ENCODE measurements at places on chromosomes 2 and 18.

- no peak for DNase-seq
These were observed 607.3 kb downstream of the STK39 start for GRCh38 chr2:167640096-167640495.

GRCh38 chr2:10777111-10777841 is 35.3 kb downstream of the PDIA6 start:
- no peak for DNase-seq

DNA sequence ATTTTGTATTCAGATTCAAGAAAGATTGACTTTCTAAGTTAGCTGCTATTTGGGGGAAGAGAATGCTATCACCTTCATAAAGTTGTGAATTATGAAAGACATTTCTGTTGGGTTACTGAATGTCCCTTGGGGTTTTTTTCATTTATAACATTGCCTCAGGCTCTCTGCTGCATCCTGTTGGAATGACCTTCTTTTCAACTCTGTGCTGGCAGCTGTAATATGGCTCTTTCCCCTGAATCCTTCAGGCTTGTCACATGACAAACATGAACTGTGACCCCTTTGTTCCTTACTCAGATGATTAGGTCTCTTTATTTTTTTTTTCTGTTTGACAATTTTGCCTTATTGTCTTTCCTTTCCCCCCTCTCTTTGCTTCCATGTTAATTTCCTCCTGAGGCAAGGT is 159.8 kb downstream of the TAF4B start:
- DNase-seq: peak; percentile 27

GRCh38 chr2:70852824-70853223 is 17.2 kb upstream of the CD207 start:
- no peak for DNase-seq

GRCh38 chr2:220226076-220226475 is 598.6 kb downstream of the SLC4A3 start:
- DNase-seq: no peak

DNA sequence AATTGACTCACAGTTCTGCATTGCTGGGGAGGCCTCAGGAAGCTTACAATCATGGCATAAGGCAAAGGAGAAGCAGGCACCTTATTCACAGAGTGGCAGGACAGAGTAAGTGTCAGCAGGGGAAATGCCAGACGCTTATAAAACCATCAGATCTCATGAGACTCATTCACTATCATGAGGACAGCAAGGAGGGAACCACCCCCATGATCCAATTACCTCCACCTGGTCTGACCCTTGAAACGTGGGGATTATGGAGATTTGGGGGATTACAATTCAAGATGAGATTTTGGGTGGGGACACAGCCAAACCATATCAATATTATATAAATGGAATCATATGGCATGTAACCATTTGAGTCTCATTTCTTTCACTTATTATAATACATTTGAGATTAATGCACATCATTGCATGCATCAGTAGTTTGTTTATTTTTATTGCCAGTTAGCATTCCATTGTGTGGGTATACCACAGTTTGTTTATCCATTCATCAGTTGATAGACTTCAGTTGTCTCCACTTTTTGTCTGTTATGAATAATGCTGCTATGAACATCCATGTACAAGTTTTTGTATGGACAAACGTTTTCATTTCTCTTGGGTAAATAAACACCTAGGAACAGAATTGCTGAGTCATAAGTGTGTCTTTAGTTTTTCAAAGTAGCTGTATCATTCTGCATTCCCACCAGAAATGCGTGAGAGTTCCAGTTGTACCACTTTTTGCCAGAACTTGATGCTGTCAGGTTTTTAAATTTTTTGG is 5.8 kb upstream of the SRBD1 start:
- DNase-seq: peak; percentile 26

- no peak for DNase-seq
These were observed 31.0 kb downstream of the RBM43 start for GRCh38 chr2:151230627-151231140.

- DNase-seq: no peak
These were observed 31.1 kb upstream of the TTC32 start for GRCh38 chr2:19932928-19933327.

DNA sequence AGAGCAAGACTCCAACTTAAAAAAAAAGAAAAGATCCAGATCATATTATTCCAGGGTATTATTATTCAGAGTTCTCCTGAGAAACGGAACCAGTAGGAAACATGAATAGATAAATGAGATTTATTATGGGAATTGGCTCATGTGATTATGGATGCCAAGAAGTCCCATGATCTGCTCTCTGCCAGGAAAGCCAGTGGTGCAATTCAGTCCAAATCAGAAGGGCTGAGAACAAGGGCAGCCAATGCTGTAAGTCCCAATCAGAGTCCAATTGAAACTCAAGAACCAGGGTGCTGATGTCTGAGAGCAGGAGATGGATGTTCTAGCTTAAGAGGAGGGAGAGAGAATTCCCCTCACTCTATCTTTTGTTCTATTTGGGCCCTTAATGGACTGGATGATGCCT is 7.8 kb downstream of the SCYGR2 start:
- no peak for DNase-seq

DNA sequence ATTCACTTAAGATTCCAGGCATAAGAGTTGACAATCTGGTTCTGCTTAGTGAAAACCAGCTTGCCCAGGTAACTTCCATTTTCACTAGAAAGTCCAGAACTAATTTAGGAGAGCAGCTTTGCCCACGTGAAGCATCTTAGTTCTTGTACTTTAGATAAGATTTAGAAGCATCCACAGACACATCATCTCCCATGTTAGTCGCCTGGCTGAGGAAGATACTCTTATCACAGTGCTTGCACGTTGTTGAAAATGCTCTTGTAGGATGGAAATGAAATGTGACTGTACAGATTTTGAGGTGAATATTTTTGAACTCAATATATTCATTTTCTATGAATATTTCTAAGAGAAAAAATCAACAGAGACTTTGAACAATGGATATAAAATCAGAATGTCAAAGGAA is 159.7 kb downstream of the SOCS6 start:
- no peak for DNase-seq

DNA sequence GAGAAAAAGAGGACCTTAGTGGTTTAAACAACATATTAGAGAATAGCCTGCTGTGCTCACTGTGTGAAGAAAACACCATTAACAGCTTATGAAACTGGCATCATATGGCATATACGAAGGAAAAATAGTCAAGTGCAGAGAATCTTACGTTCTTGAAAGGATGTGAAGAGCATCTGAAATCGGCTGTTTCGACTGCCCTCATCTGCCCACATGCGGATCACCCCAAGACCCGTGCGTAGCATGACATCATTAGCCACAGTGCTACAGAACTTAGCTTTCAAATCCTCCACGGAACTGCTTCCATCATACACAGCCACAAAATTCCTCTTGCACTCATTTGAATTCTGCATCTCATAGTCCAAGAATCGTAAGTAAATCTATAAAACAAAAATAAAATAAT is 84.3 kb downstream of the NETO1 start:
- DNase-seq: no peak

DNA sequence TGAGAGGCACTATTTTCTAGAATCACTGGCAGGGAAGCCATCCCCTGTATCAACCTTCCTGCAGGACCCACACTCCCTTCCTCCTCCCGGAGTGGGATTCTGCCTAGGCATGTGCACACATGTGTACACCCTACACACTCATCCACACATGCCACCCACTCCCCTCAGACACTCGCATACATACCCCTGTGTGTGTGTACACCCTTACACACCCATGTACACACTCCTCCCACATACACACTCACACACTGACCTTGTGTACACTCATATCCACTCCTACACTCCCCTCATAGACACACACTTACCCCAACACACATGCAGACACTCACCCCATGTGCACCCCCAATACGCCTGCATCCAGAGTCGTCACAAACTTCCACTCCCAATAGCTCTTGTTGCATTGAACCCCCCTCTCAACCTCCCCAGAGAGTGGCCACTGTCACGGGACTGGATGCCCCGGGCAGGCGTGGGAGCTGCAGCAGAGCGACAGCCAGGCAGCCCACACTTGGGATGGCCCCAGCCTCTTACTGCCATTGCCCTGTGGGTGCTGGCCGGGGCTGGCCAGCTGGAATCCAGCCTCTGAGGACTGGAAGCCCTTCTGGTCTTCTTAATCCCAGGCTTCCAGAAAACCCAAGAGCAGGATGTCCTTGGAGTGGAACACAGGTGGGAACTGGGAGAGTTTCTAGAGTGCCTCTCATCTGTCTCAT is 251.0 kb downstream of the LOXHD1 start:
- no peak for DNase-seq

DNA sequence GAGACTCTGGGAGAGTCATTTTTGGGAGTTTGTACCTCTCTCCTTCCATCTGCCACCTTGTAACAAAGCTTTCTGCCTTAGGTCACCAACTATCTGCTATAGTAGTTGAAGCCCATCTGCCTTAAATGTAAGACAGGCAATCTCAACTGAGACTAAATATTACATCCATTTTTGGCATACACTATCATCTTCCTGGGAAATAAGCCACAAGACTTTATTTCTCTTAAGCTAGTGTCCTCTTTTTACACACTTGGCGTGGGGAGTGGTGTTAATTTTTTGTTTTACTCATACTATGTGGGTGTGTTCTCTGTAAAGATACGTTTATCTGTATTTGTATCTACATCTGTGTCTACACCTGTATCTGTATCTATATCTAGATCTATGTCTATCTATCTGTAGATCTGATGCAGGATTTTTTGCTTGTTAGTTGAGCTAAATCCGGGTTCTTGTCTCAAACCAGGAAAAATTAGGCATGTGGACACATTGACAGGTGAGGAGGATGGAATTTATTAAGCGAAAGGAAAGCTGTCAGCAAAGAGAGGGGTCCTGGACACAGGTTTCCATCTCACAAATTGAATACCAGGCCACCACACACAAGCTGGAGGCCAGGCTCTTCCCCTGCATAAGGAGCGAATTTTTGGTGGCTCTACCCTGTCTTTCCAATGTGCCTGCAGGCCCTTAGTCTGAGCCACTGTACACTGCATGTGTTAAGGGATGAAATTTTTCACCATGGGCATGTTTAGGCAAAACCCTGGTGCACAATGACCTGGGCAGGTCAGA is 64.8 kb upstream of the RND3 start:
- no peak for DNase-seq

- no peak for DNase-seq
These were observed 395.0 kb downstream of the NCKAP5 start for GRCh38 chr2:133173224-133173623.

GRCh38 chr18:75110846-75111415 is 98.0 kb downstream of the PTGR3 start:
- DNase-seq: no peak

DNA sequence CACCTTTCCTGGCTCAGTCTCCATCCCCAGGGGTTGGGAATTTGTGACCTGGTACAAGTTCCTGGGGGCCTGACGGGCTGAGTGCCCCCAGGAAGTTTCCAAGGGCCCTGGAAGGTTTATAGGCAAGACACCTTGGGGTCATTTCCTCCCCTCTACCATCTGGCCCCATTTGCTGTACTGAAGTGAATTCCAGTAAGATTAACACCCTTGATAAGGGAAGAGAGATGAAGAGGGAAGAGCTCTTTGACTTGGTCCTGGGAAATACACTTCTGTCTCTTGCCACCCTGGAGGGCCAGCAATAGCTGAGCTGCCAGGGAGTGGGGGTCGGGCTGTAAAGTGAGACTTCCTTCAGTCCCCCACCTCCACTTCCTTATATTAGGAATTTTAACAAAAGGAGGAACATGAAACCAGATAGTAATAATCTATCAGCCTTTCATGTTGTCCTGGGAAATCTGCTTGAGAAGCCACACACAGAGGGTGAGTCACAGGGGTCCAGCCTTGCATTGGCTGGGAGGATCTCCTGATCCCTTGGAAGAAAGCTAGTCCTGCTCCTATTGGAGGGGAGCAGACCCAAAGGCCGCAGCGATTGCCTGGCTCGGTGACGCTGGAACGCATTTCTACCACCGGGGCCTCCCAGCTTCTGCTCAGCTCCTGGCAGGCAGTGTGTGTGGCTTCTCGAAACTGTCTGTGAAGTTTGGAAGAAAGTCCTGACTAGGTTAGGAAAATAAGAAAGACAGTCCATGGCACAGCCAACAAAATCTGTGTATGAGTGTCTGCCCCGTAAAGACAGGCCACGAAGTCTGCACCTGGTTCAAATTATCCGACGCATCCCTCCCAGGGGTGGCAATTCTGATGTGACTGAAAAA is 87.3 kb downstream of the ACAA2 start:
- no peak for DNase-seq

GRCh38 chr2:161045726-161046125 is 114.5 kb upstream of the TANK start:
- no peak for DNase-seq

- DNase-seq: no peak
These were observed 50.3 kb downstream of the CAPN13 start for GRCh38 chr2:30756971-30757370.

DNA sequence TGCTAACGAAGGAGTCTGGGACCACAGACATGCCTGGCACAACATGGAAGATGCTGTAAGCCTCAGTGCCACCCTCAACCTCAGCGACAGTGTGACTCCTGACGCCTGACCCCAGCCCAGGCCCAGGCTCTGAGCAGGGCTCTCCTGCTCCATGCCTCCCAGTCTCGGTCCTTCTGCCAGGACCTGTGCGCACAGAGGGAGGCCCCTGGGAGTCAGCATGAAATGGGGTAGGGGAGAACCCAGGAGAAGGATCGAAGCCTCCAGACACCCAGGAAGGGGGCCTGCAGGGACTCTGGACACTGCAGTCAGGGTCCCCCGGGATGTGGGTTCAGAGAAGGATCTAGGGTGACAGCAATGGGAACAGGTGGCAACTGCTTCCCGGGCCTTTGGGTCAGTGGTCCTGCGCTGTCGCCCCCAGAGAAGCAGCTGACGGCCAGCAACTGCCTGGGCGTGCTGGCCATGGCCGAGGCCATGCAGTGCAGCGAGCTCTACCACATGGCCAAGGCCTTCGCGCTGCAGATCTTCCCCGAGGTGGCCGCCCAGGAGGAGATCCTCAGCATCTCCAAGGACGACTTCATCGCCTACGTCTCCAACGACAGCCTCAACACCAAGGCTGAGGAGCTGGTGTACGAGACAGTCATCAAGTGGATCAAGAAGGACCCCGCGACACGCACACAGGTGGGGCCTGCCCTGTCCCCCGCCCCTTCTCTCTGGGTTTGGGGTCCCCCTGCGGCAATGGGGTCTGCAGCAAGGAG is 233.9 kb downstream of the ATAD2B start:
- no peak for DNase-seq

DNA sequence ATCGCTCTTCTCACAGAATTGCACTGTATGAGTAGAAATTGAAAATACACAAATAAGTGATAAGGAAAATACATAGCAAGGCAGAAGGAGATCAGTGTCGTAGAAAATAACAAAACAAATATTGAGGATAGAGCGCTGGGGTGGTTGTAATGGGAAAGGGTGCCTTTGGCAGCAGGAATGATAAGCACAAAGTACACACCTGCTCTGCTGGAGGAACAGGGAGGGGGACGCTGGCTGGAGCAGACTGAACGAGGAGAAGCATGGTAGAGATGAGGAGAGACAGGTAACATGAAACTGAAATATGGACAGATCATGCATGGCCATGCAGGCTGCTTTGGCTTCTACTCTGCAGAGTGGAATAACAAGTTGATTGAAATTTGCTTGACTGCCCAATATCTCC is 181.2 kb upstream of the FSHR start:
- no peak for DNase-seq

- DNase-seq: no peak
These were observed 500.8 kb upstream of the ZEB2 start for GRCh38 chr2:145020694-145021093.
